Stimulated activated CD4-positive, alpha-beta T cell treated with anti-CD3 and anti-CD28 coated beads, Interleukin-15, amount 100 ng/mL, for 24 hours (primary cell): ENCODE measurements at places on chromosomes 3 and 15.

GRCh38 chr3:64651741-64652241, 36.0 kb downstream of the ADAMTS9 start:
- DNase-seq = no peak

GRCh38 chr15:85386261-85386660, 5.9 kb downstream of the AKAP13 start:
- no peak for DNase-seq

GRCh38 chr3:48399387-48400172, 27.6 kb downstream of the FBXW12 start:
- DNase-seq = no peak

GRCh38 chr3:150083655-150084042, 113.0 kb upstream of the PFN2 start:
- DNase-seq = no peak

DNA sequence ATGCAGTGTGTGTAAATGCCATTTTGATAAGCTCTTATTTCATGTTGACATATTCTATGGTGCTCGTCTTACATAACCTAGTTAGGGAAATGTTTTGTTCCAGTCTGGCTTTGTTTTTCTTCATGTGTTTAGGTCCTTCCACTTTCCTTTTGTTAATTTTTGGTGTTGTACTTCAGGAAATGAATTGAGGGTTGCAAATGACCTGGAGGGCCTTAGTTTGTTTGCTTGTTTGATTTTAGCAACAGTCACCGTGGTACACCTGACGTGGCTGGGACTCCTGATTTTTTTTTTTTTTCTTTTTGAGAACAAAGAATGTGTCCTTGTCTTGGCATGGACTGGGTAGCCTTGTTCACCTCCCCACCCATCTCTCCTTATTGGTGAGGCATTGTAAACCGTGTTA, 114.8 kb downstream of the IGF1R start:
- no peak for DNase-seq
